Activated CD4-positive, CD25-positive, alpha-beta regulatory T cell treated with anti-CD3 and anti-CD28 coated beads, Interleukin-2, amount 50 U/mL, for 16 hours (primary cell): ENCODE measurements at places on chromosomes 16 and 17.
A peak's percentile ranks its signal among the peaks of the same experiment; 100 is the strongest.

DNA sequence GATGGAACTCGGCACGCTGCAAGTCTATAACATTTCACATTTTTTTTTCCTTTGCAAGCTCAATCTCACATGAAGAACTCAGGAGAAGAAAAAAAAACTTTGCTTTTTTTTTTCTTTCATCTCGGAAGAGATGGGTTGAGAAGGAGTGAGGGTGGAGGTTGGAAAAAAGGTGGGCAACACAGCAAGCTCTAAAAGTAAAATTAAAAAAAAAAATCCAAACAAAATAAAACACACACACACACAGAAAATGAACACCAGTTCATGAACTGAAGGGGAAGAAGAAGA is 2.5 kb downstream of the MAF start:
- no peak for DNase-seq

GRCh38 chr17:65559804-65560627 is 1.4 kb downstream of the AXIN2 start:
- no peak for DNase-seq

- no peak for DNase-seq
Observed at GRCh38 chr17:72184805-72185204, 64.0 kb downstream of the SOX9 start.

GRCh38 chr16:67415872-67416793 is at the start of gene ZDHHC1:
Gene ZDHHC1, minus strand, starts transcription at chr16:67416477. Its CDS starts 8,702 bp downstream, at chr16:67407775.
- DNase-seq, result no peak

DNA sequence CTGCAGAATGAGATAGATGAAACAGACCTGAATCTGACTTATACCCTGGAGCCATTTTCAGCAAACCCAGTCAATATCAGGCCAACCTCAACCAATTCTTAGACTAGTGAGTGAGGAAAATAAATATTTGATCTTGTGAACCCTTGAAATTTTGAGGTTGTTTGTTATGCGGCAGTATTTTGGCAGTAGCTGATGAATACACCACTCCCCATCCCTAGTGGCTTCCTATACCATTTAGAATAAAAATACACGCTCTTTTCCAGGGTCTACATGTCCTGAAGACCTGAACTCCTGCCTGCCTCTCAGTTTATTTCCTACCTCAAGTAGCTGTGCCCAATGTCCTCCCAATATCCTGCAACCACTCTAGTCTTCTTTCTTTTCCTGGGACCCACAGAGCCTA is 647.3 kb downstream of the WWOX start:
- DNase-seq, result no peak

- DNase-seq, result no peak
Observed at GRCh38 chr16:3865241-3865640, 15.3 kb downstream of the CREBBP start.

DNA sequence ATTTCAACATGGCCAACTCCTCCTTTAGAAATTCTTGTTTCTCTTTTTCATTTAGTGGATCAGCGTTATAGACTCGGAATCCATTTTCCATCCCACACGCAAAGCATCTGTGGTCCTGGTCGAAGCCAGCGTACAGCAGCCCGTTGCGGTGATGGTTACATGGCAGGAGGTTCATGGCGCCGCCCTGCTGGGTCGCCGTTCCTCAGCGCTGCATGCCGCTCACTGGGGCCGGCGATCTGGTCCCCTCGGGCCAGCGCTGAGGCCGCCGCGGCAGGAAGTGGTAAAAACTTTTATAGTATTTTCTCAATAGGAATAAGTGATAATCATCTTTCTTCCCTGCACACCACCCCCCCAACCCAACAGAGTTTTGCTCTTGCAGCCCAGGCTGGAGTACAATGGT is 29.9 kb upstream of the RHOT1 start:
- no peak for DNase-seq

GRCh38 chr16:73285436-73286201 is 237.7 kb upstream of the ZFHX3 start:
- DNase-seq, result no peak

GRCh38 chr16:73605309-73605708 is 557.4 kb upstream of the ZFHX3 start:
- no peak for DNase-seq

DNA sequence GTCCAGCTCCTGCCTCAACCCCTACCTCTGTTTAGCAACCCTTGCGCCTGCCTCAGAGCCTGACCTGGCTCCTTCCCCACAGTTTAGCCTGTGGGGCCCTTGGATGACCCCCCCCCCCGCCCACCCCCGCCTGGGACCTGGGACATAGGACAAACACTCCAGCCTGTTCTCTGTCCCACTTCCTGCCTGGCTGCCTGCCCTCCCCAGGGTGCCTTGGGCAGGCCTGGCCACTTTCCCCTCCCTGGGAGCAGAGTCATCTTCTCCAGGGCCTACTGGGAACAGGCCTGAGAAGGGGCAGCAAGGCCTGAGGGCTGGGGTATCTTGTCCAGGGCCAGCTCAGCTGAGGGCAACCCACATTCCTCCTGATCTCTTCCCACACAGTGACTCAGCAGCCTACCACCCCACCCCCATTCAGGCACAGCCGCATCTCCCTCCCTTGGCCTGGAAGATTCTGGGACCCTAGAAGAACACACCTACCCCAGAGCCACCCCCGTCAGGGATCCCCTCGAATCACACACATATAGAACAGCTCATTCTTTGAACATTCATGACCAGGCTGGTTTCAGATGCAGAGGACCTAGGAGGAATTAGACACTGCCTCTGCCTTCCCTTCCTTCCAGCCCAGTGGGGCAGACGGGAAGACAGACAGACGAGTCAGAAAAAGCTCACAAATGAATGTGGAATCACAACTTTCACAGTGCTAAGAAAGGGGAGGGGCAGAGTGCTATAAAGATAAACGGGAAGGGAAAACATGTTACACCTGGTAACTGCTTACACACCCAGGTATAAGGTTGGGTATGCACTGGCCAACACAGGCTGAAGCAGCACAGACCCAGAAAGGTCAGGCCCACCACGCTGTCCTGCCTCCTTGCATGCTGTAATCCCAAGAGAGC is 6.0 kb downstream of the FHOD1 start:
- no peak for DNase-seq

DNA sequence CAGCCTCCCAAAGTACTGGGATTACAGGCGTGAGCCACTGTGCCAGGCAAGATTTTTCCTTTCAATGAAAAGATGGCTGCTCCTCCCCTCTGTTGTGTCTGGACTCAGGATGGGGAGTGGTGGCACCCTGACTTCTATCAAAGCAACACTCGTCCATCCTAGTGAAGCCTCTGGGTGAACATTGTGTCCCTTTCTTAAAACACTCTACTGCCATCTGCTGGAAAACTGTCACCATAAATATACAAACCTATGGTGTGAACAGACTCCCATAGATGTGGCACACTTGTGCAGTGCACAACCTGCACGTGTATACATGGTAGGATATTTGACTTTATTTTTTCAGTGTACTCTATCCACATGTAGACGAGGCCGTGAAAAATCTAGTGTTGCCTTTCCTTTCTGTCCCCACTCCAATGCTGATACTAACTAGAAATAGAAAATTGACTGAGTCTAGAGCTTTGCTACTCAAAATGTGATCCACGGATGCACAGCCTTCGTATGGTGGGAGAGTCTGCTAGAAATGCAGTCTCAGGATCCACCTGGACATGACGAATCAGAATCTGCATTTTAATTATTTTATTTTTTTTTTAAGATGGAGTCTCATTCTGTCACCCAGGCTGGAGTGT is 55.9 kb upstream of the PLCG2 start:
- peak; percentile 23 for DNase-seq

GRCh38 chr17:34406226-34406625 is 43.2 kb upstream of the CCL1 start:
- DNase-seq, result no peak

GRCh38 chr16:81754858-81755257 is 24.2 kb upstream of the PLCG2 start:
- DNase-seq, result no peak

DNA sequence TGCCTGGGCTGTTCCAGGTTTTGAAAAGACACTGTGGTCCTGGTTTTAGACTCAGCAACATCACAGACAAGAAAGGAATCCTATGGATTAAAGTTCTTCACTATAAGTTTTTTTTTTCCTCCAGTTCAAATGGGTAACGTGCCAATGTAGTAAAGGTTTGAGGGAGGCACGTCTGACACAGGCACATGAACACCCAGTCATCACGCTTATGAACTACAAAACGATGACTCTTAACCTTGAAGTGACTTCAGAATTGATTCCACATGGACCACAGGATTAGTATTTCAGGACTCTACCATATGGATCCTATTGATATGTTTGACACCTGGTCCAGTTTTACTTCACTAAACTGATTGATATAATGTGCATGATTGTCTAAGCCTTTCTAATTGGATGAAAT is 2.3 kb downstream of the PRMT7 start:
- DNase-seq, result no peak

DNA sequence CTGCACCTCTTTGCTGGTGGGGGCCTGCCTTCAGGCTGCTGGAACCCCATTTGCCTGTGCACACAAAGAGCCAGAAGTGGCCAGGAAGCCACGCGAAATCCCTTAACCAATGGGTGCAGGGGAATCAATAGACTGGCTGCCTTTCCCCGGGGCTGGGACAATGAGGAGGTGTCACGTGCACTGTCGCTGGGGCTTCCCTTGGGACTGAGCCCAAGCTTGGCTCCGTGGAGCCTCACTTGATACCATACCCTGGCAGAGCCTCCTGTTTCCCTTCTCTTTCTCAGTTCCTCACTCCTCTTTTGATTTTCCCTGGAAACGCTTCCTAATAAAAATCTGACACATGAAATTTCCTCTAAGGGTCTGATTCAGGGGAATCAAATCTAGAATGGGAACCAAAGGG is 38.8 kb upstream of the C16orf82 start:
- DNase-seq, result no peak

- no peak for DNase-seq
Observed at GRCh38 chr17:81533339-81534141, 5.4 kb downstream of the FSCN2 start.

- DNase-seq, result no peak
Observed at GRCh38 chr16:8283195-8283594, 307.1 kb downstream of the TMEM114 start.

DNA sequence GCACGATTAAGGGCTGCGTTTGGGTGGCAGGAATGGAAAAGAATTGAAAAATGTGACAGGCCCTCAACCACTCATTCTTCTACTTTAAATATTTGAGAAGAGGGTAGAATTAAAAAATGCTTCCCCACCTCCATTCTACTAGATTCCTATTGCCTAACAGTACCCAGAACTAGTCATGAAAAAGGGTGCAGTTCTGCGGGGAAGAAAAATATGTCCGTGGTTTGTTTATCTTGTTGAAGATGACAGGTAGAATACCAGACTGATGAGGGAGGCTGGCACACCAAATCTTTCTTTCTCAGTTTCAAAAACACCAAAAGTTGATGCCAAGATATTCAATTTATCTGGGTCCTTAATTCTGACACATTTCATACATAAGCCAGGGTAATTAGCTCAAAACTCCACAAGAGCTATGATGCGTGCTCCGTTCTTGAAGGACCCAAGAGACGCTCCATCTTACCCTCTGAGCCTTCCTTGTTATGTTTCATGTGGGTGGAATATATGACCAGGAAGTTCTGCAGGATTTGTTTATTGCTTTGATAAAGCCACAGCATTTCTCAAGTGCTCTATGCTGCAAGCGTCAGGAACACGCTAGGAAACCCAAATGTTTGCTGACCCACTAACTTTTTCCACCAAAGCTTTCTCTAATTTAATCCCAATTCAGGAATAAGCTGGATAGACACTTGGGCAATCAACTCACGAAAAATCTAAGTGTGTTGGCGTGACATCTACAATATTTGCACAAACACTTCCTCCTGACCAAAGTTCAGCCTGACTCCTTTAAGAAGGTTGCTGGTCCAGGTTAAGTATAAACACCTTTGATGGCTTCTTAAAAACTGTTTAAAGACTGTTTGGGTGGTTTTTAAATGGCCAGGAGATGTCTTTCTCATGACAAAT is 20.6 kb upstream of the GAN start:
- DNase-seq, result no peak

DNA sequence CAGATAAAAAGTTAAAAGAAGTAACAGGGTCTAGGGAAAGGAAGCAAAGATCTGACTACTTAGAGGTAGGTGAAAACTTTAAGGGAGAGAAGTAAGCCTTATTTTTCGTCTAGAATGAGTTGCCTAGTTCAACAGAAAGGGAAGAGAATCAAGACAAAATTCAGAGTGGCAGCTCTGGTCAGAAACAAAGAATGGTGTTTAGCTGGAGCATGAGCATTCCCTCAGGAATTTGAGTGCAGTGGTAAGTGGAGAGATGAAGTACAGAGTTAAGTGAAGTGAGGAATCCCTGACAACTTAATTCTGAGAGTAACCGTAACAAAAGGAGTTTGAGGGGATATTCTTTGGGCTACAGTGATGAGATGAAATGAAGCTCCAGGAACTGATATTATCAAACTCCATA is 11.5 kb downstream of the SMG6 start:
- DNase-seq, result no peak

DNA sequence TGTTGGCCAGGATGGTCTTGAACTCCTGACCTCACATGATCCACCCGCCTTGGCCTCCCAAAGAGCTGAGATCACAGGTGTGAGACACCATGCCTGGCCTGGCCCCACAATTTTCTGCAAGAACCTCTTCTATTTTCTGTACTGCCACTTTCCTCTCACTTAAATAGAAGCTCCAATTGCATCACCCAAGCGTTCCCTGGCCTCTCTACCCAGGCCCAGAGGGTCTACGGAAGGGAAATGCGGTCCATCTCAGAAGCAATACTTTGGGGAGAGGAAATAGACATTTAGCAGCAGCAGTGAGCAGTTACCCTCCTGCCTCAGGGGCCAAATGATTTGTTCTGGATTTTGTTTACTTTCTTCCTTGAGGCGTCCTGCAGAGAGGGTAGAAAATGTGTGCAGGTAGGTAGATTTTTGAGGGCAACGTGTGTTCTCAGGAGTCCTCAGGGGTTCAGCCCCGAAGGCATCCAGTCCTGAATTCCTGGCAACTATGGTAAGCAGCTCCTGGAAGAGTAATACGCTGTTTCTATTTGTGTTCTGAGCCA is 11.0 kb downstream of the SLC6A4 start:
- DNase-seq, result no peak

DNA sequence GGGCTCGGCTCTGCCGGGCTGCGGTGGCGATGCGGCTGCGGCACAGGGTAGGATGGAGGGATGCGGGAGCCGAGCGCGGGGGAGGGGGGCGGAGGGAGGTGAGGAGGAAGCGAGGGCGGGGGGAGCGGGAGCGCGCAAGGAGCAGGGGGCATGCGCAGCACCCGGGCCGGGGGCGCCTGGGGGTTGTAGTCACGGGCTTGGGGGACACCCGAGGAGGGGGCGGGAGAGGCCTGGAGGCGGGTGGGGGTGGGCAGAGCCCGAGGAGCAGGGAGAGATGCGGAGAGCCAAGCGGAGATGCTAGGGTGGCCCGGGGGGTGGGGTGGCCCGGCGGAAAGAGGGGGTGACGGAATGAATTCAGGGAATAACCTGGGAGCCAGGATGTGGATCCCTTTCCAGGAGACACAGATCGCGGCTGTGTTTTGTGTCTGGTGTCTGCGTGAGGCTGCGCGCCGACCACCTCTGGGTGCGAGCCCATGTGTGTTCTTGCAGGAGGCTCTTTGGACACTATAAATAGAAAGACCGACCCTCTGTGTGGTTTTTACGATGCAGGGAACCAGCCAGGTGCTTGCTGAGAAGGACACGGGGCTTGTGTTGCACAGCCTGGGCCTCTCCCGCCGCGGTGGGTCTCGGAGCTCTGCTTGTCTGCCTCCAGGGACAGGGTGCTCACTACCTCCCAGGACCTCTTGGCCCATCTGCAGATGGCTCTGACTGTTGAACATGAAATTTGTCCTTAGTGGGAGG is at the start of gene STX1B:
TSS of gene STX1B (minus strand) at position 54 of the 741 bp plus-strand sequence. CDS start 242 bp downstream, outside the sequence.
- DNase-seq, result no peak

GRCh38 chr17:1019451-1019850 is 22.5 kb downstream of the TIMM22 start:
- no peak for DNase-seq

GRCh38 chr16:12245088-12245920 is 268.8 kb downstream of the SNX29 start:
- no peak for DNase-seq

- no peak for DNase-seq
Observed at GRCh38 chr17:57174591-57174990, 81.7 kb upstream of the MSI2 start.
